ENCODE measurements at places on chromosomes 5 and 9.

- peak; percentile 25 for DNase-seq
These were observed 131.4 kb downstream of the MRPL36 start for GRCh38 chr5:1668141-1668721.

DNA sequence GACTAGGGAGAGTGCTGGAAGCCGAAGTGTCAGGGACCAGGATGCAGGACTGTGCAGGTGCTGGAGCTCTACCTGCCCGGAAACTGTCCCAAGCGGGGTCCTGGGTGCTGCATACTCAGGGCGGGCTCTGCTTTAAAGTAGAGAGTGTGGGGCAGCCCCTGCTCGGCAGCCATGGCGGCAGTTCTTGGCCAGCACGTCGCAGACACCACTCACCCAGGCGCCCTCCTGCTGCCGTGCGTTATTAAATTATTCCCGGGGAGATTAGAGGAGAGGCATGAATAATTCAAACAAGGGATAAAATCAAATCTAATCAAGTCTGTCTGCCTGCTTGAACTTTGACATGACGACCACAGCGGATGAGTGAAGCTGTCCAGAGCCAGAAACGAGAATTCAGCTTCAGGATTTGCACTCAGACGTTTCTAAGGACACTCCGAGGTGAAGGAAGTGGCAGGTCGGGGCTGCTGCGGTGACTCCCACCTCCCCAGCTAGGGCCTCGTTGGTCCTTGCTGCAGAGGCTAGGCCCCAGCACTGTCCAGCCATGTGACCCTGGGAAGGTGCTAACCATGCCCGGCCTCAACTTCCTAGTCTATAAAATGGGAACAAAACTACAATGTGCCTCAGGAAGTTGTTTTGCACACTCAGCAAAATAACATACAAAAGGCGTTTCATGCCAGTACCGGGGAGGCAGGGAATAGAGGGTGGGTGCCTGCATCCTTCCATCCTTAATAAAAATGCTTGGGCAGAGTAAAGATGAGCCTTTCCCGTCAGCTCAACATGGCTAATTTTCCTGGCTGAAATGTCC is 91.3 kb upstream of the ADAMTS2 start:
- DNase-seq = no peak

DNA sequence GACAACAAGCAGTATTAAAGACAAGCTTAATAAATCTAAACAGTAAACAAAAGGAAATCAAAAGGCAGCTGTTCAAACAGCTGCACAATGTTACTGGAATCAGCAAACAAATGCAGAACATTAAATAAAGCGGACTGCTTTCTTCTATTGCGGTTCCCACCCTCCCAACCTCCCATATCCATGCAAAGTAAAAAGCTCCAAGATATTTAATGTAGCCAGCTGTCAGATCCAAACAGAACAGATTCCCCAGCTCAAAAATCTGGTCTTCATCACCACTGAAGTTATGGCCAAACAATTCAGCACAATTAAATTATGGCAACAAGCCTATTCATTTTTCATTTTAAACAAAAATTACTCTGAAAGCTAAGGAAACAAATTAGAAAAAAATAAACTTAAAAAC is 75.9 kb downstream of the SLC38A9 start:
- DNase-seq = no peak

- DNase-seq = no peak
These were observed 28.4 kb upstream of the EBF1 start for GRCh38 chr5:159128070-159128541.

DNA sequence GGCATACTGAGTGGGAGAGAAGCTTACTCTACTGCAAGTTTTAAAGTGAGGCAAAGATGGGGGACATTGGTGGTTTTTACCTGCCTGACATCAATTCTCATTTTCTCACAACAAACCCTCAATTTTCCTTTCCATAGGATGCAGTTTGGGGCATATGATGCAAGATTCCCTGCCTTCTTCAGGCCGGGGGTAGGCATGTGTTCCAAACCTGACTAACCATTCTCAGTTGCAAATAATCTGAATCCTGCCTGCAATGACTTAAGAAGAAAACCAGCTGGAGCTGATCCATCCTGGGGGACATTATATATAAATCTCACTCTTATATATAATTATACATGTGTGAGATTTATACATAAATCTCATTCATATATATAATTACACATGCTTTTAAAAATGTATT is 223.6 kb upstream of the EFNA5 start:
- no peak for DNase-seq

All from DMS79 (cell line).